ENCODE measurements at places on chromosomes 3 and 15. TPM values are rescaled to one million over a fixed set of nuclear protein-coding genes. Genes with fewer than 3 reads are reported as not detected.
A peak's percentile ranks its signal among the peaks of the same experiment; 100 is the strongest.

CDHR4 gene
- total RNA-seq: not detected

SMAD6 gene
- total RNA-seq: 2.7 TPM

SLC28A1 gene
- not detected for total RNA-seq

GRCh38 chr3:16429086-16429485, 84.4 kb downstream of the RFTN1 start:
- peak; percentile 30 for DNase-seq
